ENCODE measurements at places on chromosomes 3 and 15.

DNA sequence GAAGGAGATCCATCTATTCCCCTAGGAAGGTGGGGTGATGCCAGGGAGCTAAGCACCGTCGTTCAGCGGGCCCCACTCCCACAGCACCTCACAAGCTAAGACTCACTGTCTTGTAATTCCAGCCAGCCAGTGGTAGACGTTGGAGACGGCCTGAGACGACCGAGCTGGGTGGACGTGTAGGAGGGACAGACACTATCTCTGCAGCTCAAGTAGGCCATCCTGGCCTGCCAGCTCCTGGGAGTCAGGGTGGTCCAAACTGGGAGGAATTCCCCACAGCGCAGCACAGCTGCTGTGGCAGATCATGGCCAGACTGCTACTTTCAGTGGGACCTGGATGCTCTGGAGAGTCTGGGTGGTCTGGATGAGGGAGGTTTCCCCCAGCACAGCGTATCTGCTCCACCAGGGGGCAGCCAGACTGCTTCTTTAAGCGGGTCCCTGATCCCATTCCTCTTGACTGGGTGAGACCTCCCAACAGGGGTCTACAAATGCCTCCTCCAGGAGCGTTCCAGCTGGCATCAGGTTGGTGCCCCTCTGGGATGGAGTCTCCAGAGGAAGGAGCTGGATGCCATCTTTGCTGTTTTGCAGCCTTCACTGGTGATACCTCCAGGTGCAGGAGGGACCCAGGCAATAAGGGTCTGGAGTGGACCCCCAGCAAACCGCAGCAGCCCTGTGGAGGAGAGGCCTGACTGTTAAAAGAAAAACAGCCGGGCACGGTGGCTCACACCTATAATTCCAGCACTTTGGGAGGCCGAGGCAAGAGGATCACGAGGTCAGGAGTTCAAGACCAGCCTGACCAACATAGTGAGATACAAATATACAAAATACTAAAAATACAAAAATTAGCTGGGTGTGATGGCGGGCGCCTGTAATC, 27.6 kb downstream of the GNB5 start:
- no peak for DNase-seq

DNA sequence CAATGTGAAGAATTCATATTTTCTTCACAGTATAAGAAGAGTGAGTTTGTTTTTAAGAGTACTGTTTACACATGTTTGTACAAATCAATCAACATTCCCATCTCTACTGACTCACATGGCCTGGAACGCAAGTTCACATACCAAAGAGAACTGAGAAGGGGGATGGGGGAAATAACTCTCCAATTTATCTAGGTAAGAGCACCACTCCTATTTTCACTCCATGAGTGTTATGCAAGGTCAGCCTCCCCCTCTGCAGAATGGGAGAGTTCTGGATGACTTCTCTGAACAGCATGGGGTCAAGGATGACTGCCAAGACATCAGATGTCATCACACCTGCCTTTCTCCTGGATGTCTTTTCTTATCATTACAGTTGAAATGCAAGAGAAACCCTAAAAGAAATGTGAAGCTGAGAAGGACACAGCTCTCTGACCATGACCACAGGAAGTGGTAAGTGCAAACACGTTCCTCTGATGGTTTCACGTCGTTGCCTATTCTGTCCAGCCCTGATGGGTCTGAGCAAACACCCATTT, 95.2 kb downstream of the SEMA6D start:
- no peak for DNase-seq

- no peak for DNase-seq
These were observed 17.5 kb downstream of the VGLL3 start for GRCh38 chr3:86973440-86973839.

DNA sequence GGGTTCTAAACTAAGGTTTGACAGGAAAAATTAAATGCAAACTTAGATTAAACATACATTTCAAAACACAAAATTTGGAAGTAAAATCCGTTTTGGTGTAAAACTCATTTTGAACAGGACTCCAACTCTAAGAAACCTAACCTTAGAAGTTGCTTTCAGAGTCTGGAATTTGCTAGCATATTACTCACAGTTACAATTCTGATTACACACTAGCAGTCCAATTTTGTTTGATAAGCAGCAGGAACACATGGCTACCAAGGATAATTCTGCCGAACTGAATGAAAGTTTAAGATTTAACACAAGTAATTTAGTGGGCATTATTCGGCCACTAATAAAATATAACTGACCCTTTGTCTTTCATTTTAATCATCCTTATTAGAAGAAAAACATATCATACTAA, 49.6 kb downstream of the FRMD5 start:
- no peak for DNase-seq

GRCh38 chr15:39628144-39628508, 47.2 kb downstream of the THBS1 start:
- no peak for DNase-seq

DNA sequence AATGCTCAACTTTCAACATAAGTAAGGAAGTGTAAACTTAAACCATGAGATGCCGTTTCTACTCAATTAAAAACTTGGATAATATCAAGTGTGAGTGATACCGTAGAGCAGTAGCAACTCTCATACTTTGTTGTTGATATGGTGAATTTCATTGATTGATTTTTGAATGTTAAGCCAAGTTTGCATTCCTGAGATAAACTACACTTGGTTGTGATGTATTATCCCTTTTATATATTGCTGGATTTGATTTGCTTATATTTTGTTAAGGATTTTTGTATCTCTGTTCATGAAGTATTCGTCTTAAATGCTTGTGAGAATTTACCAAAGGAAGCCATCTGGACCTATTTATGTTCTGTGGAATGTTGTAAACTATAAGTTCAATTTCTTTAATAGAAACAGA, 21.7 kb downstream of the SLMAP start:
- no peak for DNase-seq
